ENCODE measurements at places on chromosomes 13 and 19. TPM values are rescaled to one million over a fixed set of nuclear protein-coding genes. Genes with fewer than 3 reads are reported as not detected.

- H3K4me1 ChIP-seq = no peaks in the 10 kb centered on the region
- no peak for DNase-seq
- no peak overlapping the region for H3K27ac ChIP-seq
- H3K27me3 ChIP-seq = peaks cover 2% of the 10 kb centered on the region
- H3K36me3 ChIP-seq = no peaks in the 10 kb centered on the region
Measured at GRCh38 chr13:80469105-80469852, 128.4 kb upstream of the SPRY2 start.

DNA sequence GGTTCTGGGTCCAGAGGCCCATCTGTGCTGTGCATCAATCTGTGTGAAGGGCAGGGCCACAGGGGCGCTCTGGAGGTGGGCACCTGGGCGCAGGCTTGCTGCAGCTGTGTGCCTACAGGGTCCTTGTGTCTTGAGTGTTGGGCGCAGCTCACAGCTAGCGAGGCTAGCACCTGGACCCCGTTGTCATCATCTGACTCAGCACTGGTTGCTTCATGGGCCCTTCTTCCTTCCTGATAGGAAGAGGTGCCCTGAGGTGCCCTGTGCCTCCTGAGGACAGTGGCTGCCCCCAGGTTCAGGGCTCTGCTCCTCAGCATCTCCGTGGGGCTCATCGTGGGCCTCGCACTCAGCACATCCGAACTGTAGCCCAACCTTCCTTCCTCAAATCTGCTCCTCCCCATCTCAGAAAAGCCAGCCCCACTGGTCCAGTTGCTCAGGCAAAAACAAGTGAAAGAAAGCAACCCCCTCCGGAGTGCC lies 54.8 kb downstream of the GATAD2A start:
- peak overlapping the region; percentile 100 for H3K27ac ChIP-seq
- peak; percentile 69 for DNase-seq
- H3K36me3 ChIP-seq = peaks cover 31% of the 10 kb centered on the region
- no peaks in the 10 kb centered on the region for H3K27me3 ChIP-seq
- H3K4me3 ChIP-seq = peak overlapping the region; percentile 89
- H3K4me1 ChIP-seq = peaks cover 83% of the 10 kb centered on the region

DNA sequence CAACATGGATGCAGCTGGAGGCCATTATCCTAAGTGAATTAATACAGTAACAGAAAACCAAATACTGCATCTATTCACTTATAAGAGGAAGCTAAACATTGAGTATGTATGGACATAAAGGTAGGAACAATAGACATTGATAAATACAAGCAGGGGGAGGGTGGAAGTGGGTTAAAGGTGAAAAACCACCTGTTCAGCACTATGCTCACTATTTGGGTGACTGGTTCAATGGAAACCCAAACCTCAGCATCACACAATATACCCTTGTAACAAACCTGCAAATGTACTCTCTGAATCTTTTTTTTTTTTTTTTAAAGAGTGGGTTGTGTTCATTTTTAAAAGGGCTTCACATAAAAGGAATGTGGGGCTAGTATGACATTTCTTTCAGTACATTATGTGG lies 26.9 kb upstream of the CPB2 start:
- H3K4me1 ChIP-seq = peaks cover 18% of the 10 kb centered on the region
- no peak overlapping the region for H3K4me3 ChIP-seq
- H3K36me3 ChIP-seq = peaks cover 77% of the 10 kb centered on the region
- no peak for DNase-seq

DNA sequence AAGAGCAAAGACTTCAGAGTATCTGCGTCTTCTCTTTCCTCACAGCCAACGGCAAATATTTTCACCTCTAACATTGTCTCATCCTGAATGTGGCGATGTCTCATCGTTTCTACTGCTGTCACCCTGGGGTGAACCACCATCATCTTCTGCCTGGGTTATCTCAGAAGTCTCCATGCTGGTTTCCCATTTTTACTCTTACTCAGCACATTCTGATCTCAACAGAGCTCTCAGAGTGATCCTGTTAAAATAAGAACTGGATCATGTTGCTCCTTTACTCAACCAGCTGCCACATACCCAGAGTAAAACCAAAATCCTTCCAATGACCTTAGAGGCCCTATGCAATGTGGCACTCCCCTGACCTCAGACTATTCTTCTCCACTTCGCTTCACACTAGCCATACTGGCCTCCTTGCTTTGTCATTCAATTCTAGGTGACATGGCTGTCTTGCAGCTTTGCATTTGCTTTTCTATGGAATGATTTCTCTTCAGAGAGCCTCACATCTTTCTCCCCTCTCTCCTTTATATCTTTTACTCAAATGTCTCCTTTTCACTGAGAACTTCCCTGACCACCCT lies 7.8 kb upstream of the OLFM4 start:
- DNase-seq = no peak
- H3K27me3 ChIP-seq = no peaks in the 10 kb centered on the region

CNOT3 gene
- 50.7 TPM for total RNA-seq

EBI3 gene
- total RNA-seq = 7.2 TPM

CD70 gene
- total RNA-seq = 26.2 TPM

SYMPK gene
- 114 TPM for total RNA-seq
